ENCODE measurements at places on chromosomes 6 and 20. TPM values are rescaled to one million over a fixed set of nuclear protein-coding genes. Genes with fewer than 3 reads are reported as not detected.

The TTK gene
- 17.1 TPM for total RNA-seq

The SYCP2 gene
- total RNA-seq: 0.50 TPM

The SRMS gene
- total RNA-seq: not detected

The GDAP1L1 gene
- total RNA-seq: not detected

The C20orf202 gene
- total RNA-seq: not detected

The ULBP3 gene
- total RNA-seq: 3.7 TPM

The CAP2 gene
- total RNA-seq: 15.2 TPM

The AVP gene
- not detected for total RNA-seq

The GABRR1 gene
- total RNA-seq: not detected

The GSTA3 gene
- not detected for total RNA-seq

The LY6G6D gene
- total RNA-seq: not detected

The SPEF1 gene
- 2.5 TPM for total RNA-seq

The GGTLC1 gene
- total RNA-seq: not detected

The TSBP1 gene
- total RNA-seq: not detected

The CYP39A1 gene
- total RNA-seq: 0.09 TPM
